Kidney (tissue), 22 donors: ENCODE measurements at places on chromosomes 12 and 14. TPM values are rescaled to one million over a fixed set of nuclear protein-coding genes. Genes with fewer than 3 reads are reported as not detected.
A peak's percentile ranks its signal among the peaks of the same experiment; 100 is the strongest.

The SLC10A1 gene
- total RNA-seq: not detected

DNA sequence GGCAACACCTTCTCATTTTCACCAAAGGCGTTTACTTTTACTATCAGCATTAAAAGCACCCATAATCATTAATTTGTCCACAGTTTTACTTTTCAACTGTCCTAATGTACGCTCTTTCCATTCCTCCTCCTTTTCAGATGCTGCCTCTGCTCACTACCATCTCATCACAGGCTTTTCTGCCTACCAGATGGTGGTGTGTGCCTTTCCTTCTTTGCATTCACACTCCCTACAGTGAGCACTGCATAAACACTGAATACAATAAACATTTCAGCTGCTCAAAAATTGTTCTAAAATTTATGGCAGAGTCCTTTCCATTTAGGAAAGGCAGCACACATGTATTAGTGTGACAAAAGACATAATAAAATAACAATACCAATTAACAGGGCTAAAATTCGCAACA lies 435.7 kb downstream of the GXYLT1 start:
- no peak for DNase-seq

The GCH1 gene
- total RNA-seq: 9.2 TPM

DNA sequence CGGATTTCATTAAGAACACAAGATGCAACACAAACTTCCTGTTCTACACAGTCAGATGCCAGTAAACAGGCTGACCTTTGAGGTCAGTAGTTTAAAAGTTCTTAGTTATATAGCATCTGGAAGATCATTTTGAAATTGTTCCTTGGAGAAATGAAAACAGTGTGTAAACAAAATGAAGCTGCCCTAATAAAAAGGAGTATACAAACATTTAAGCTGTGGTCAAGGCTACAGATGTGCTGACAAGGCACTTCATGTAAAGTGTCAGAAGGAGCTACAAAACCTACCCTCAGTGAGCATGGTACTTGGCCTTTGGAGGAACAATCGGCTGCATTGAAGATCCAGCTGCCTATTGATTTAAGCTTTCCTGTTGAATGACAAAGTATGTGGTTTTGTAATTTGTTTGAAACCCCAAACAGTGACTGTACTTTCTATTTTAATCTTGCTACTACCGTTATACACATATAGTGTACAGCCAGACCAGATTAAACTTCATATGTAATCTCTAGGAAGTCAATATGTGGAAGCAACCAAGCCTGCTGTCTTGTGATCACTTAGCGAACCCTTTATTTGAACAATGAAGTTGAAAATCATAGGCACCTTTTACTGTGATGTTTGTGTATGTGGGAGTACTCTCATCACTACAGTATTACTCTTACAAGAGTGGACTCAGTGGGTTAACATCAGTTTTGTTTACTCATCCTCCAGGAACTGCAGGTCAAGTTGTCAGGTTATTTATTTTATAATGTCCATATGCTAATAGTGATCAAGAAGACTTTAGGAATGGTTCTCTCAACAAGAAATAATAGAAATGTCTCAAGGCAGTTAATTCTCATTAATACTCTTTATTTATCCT lies 13.5 kb downstream of the PTGER2 start:
- peak; percentile 31 for DNase-seq

The KERA gene
- total RNA-seq: not detected

DNA sequence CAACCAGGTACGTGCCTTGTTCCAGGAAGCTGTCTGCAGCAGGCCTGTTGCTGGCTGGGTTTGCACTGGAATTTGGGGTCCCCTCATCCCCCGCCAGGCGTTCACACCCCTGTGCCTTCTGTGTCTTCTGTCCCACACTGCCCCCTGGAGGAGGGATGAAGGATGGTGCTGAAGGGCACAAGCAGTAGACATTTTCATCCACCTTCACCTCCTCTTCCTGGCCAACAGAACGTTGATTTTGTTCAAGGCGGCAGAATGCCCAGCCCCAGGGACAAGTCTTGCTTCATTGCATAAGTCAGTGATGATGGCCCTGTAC lies 122.1 kb downstream of the CALM1 start:
- DNase-seq: no peak

DNA sequence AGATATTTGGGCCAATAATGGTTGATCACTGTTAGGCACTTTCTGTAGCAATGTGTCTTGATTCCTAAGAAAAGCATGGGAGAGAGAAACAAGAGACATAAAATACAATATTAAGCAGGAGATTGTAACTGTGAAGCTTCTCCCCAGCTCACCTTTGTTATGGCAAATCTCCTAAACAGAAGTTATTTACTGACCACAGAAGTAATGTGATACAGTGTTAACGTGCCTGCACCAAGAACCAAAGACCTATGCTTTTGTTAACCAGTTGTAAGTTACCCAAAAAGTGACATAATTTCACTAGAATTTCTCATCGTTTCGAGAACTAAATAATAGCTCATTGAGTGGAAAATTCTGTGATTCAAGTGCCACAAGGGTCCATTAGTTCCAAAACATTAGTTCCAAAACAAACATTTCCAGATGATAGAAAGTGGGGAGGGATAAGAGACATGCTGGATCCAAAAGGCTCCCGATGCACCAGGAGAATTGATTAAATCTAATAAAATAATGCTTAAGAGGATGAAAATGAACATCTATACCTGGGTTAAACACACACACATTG lies 14.3 kb downstream of the RERG start:
- no peak for DNase-seq
